ENCODE measurements at places on chromosomes 1 and 21.

- no peak for DNase-seq
Observed at GRCh38 chr21:25701529-25701928, 33.2 kb downstream of the ATP5PF start.

- DNase-seq = no peak
Observed at GRCh38 chr1:93036672-93037071, 42.4 kb upstream of the MTF2 start.

DNA sequence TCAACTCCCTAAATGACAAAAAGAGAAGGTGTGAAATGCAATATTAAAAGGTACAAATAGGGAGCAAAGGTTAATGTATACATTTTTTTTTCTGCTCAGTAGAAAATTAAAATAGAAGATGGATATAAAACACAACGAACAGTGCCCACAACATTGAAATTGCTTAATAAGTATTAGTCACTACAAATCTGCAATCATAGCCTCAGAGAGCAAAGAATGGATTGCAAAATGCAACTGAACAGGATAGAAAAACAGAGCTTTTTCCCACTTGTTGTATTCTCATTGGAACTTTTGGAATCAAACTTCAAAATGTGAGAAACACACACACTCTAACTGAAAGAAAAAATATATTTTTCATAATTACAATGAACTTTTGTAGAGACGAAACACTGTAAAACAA lies 552.2 kb upstream of the NCAM2 start:
- DNase-seq = no peak

DNA sequence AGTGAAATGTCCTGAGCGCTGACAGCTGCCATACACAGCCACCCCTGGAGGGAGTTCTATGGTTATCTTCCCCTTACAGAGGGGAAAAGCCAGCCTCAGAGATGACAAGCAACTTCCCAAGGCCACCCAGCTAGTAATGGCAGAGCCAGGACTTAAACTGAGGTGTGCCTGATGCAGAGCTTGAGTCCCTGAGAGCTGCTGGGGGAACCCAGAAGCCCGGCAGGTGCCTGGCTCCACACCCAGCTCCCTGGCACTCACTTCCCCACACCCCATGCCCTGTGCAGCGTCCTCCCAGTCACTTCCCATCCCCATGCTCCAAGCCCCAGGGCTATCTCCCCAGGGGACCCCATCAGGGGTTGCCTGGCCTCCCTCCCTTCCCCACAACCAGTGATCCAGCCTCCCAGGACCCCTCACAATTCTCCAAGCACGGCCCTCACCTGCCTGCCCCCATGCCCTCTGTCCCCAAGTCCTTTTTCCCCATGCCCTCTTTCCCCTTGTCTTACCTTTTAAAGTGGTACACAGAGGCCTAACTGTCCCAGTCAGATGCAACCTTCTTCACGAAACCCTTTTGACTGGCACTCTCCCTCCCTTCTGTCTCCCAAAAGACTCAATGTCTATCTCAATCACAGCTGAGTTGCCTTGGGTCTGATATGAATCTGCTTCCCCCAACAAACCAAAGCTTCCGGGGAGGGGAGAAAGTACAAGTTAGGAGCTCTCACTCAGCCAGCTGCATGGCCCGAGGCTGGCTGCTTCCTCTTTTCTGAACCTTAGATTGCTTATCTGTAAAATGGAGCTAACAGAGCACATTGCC lies 39.8 kb upstream of the LRP8 start:
- DNase-seq = peak; percentile 42

DNA sequence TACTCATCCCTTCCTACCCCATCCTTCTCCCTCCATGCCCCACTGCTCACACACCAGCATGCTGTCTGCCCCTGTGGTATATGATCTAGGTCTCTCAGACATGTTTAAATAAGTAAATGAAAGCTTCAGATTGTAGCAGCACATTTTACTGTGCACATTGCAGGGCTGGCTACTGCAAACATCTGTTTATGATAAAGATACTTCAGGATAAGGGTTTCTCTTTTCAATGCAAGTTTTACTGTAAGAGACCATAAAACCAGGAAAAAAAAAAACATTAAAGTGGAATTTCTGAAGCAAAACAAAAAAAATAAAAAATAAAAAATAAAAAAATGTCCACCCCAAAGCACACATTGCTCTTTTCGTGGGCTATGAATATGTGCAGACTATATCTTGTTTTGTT lies 184.4 kb downstream of the USH2A start:
- DNase-seq = no peak

DNA sequence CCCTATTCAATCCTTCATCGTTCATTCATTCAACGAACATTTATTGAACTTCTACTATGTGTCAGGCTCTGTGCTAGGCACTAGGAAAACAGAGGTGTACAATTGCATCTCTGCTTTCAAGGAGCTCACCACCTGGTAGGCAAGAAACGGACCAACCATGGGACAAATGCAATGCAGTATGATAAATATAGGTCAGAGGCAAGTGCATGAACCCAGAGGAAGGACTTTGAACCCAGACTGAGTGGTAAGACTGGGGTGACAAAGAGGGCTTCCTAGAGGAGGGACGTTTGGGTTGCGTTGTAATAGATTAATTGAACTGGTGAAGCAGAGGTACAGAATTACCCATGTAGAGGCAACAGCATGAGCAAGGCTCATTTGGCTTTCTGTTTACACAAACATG lies 16.4 kb downstream of the CD2 start:
- no peak for DNase-seq

- no peak for DNase-seq
Observed at GRCh38 chr1:202023001-202023433, 12.6 kb downstream of the ELF3 start.

DNA sequence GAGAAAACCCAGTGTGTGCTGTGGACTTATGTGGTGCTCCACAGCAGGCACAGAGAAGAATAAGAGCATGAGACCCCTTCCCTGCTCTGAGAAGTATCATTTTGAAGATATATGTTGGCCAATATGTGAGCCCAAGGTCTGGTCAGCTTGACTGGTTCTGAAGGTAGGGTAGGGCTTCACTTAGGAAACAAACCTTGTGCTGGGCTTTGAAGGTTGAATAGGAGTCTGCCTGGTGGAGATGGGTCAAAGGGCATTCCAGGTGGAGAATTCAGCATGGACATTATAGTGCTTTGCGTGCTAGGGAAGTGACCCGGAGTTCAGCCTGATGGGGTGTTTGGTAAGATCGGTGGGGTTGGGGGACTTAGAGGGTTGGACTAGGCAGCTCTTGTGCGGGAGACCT lies 99.1 kb downstream of the EPHB2 start:
- DNase-seq = no peak

DNA sequence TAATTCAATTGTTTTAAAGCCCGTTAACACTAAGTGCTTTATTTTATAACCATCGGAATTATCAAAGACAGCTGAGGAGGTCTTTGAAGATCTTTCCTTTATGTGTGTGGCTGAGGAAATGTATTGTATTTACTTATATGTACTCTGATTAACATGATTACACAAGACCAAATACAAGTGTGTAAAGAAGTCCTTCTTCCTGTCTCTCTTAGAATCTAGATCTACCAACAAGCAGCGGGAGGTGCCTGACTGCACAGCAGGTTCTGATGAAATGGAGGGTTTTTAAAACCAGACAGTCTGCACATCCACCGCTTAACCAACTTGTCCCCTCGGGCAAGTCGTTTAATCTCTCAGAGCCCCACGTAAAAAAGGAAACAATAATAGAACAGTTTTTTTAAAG lies 240.5 kb upstream of the MAP1LC3C start:
- no peak for DNase-seq

GRCh38 chr1:62318756-62319544 lies at the start of gene KANK4:
TSS of gene KANK4 (minus strand) at chr1:62319434. CDS start at chr1:62281564, 37,870 bp downstream.
- no peak for DNase-seq

DNA sequence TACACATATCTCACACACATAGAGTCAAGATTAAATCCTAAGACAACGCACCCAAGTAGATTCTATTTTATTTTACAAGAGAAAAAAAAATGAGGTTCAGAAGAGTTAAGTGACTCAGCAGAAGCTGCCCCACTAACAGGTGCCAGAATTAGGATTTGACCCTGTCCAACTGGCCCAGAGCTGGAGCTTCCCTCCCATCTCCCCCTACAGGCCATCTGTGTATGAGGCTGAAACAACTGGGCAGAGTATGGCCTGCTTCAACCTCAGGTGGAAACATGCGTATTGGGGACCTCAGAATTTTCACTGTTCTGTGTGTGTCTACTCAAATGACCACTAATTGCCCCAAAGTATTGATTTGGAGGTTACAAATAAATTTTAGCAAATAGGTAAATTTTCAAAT lies 29.9 kb downstream of the PSMG1 start:
- no peak for DNase-seq

- DNase-seq = no peak
Observed at GRCh38 chr1:197675583-197676208, 99.6 kb downstream of the DENND1B start.

- no peak for DNase-seq
Observed at GRCh38 chr1:66265268-66265667, 268.7 kb upstream of the SGIP1 start.

GRCh38 chr1:48048980-48049379 lies 51.8 kb upstream of the TRABD2B start:
- DNase-seq = no peak

DNA sequence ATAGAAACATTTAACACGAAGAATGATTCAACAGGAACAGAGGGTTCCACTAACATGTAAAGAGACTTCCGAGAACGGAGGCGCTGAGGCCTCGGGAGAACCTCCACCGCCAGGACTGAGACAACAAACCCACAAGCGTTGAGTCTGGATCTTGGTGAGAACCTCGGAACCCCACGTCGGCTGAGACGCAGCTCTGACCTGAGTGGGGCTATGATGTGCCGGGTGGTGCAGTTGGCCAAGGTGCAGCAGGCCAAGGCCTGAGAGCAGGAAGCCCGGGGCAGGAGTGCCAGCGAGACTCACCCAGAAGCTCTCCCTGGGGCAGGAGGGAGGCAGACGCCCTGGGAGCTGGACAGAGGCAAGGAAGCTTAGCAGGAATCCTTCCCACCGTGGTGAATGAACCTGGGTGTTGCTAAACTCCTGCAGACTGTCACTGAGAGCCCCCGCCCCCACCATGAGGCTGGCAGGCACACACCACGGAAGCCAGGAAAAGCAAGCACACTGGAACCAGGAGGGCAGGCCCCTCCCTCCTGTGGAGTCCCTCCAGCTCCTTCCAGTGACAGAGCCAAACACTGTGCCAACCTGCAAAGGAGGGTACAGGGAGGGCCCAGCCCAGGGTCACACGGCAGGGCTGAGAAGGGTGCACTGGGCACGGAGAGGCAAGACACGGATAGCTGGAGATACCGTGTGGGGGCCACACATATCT lies 34.8 kb downstream of the WDR4 start:
- no peak for DNase-seq

- no peak for DNase-seq
Observed at GRCh38 chr21:45421846-45422775, 17.1 kb downstream of the COL18A1 start.

DNA sequence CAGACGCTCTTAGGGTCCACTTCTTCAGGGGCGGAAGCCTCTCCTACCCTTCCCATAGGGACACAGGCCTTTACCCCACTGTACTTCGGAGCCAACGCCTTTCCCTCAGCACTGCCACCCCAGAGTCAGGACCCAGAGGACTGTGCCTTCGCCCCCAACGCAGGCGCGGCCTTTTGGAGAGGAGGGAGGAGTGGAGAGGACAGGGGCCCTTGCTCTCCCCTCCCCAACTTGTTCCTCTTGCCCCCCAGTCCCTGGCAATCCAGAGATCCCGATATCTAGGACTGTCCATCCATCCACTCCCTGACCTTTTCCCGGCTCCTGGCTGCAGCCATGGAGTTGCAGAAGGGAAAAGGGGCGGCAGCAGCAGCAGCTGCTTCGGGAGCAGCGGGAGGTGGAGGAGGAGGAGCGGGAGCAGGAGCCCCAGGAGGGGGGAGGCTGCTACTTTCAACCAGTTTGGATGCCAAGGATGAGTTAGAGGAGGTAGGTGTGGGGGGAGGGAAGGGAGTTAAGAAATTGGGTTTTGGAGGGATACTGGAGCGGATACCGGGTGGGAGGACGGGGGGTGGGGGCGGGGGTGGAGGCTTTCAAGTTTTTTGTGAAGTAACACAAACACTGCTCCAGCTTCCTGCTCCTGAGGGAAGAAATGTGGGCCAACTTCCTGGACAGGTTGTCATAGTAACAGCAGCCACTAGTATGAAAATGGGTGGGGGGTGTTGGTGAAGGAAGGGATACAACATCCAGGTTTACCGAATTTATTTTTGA lies 636 bp downstream of the INTS3 start:
- DNase-seq = no peak

- DNase-seq = peak; percentile 3
Observed at GRCh38 chr1:23167353-23168078, 1.1 kb downstream of the LUZP1 start.

DNA sequence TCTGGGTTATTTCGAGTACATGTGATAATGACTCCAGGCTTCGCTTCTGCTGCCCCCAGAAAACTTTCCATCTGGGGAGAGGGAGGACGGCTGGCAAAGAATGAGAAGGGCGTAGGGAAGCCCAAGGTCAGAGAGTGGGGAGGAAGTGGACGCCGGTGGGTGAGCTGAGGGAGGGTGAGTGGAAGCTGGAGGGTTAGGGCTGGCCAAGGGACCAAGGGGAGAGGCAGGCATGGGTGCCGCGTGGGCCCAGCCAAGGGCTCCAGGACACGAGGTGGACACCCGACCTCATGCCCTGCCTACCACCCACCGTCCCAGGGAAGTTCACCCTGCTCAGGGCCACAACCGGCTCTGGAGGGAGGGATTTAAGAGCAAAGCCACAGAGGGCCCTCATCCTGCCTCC lies 75.8 kb downstream of the CASZ1 start:
- no peak for DNase-seq

DNA sequence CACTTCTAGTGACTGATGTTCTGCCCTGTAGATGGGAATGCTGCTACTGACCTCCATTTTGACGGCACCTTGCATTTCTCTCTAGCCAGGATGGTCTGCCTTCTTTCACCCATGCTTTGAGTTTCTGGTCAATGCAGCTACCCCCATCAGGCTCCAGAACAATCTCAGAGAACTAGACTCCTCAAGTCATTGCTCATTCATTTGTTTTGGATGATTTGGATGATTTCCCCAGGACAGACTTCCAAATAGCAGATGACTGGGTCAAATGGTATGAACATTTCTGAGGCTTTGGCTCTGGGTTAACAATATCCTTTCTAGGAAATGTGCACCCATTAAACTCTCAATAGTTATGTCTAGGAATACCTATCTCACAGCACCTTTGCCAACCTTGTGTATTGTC lies 63.9 kb downstream of the CSMD2 start:
- no peak for DNase-seq

DNA sequence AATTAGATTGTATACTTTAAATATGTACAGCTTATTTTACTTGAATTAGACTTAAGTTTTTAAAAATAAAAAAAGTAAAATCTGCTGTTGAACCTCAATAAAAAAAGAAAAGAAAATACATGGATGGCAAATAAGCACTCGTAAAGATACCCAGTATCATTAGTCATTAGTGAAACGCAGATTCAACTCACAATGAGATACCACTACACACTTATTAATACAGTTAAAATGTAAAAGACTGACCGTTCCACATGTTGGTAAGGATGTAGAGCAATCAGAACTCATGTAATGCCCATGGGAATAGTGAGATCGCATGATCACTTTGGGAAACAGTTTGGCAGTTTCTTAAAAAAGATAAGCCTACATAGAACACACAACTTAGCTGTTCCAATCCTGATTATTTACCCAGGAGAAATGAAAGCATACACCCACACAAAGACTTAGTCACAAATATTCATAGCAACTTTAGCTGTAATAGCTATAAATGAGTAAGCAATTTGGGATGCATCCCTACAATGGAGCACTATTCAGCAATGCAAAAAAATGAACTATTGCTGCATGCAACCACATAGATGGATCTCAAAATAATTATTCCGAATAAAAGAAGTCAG lies 7.3 kb downstream of the SH2D1B start:
- DNase-seq = no peak

- DNase-seq = no peak
Observed at GRCh38 chr1:233459968-233460367, 132.4 kb downstream of the MAP3K21 start.

- no peak for DNase-seq
Observed at GRCh38 chr1:102098536-102098935, 101.8 kb upstream of the OLFM3 start.

All from GDM1 (cell line).